Stimulated activated naive B cell treated with anti-CD40 and anti-IgM and Interleukin-4, amounts not matched to agents 10 μg/mL and 1 μg/mL and 100 μg/mL, for 72 hours (primary cell): ENCODE measurements at places on chromosomes 7 and 10.

GRCh38 chr10:78805176-78805575, 263.6 kb upstream of the ZMIZ1 start:
- no peak for DNase-seq

DNA sequence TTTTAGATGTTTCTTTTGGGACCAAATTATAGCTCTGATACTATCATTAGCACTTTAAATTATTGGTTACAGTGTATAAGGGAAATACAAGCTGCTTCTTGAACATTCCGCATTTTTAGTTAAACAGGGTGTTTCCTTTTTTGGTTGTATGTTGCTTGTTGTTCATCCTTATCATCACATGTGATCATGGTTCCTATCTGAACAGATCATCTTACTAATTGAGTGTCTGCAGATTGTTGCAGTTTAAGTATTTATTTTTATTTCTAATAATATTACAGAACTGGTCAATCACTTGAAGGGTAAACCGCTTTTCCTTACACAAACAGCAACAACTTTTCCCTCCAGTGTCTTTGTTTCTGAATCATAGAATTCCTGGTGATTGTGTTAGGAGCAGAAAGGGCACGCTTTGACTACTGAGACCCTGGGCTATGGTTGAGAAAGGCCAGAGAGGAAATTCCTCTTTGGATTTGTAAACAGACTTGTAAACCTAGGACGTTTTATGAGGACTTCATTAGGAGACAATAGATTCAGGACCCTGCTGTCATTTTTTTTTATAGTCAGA, 37.2 kb downstream of the CHN2 start:
- no peak for DNase-seq

GRCh38 chr7:34070511-34071323, 165.4 kb downstream of the BMPER start:
- DNase-seq = no peak

GRCh38 chr10:70335246-70335613, 47.2 kb downstream of the LRRC20 start:
- no peak for DNase-seq

DNA sequence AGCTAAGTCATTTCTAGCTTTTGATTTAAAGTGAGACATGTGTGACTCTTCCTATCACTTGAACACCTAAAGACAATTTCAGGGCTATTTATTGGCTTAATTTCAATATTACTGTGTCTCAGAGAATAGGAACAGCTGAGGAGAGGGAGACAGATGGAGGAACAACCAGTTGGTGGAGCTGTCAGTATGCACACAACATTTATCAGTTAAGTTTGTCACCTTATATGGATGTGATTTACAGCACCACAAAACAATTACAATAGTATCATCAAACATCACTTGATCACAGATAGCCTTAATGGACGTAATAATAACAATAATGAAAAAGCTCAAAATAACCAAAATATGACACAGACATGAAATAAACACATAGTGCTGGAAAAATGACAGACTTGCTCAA, 129.6 kb downstream of the NPSR1 start:
- no peak for DNase-seq

- DNase-seq = no peak
These were observed 2.7 kb upstream of the CYP3A7 start for GRCh38 chr7:99737726-99738125.

GRCh38 chr10:64115908-64116643, 594.9 kb downstream of the REEP3 start:
- DNase-seq = no peak

GRCh38 chr10:17206210-17206709, 4.8 kb upstream of the TRDMT1 start:
- peak; percentile 40 for DNase-seq

DNA sequence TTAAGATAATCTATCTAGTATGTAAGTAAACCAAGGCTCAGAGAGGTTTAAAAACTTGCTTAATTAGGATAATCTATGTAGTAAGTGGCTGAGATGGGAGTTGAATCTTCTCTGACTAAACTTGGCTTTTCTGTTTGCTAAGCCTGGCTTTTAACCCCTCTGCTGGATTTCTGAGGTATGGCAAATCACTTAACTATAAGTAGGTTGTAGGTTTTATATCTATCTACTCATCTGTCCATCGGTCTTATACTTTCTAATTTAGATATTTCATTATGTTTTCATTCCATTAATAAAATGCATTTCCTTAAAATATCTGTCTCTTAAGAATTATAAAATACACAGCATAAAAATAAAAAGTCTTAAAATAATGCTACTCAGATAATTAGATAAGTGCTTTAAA, 59.4 kb downstream of the ST7 start:
- no peak for DNase-seq

DNA sequence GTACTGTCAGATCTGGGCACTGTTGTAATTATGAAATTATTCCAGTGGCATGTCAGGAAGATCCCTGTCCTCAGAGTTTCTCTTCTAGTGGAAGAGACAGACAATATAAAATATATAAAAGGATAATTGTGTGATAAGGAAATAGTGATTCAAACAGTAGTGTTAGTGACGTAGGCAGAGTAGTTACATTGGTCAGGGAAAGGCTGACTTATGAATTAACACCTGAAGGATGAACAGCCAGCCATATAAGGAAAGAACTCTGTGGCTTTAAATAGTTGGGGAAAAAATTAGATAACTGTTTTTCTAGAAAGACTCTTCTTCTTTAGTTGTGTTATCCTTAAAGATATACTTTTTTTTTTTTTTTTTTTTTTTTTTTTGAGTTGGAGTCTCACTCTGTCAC, 37.7 kb downstream of the WAC start:
- DNase-seq = no peak

GRCh38 chr10:6757158-6757557, 177.1 kb upstream of the PRKCQ start:
- no peak for DNase-seq

DNA sequence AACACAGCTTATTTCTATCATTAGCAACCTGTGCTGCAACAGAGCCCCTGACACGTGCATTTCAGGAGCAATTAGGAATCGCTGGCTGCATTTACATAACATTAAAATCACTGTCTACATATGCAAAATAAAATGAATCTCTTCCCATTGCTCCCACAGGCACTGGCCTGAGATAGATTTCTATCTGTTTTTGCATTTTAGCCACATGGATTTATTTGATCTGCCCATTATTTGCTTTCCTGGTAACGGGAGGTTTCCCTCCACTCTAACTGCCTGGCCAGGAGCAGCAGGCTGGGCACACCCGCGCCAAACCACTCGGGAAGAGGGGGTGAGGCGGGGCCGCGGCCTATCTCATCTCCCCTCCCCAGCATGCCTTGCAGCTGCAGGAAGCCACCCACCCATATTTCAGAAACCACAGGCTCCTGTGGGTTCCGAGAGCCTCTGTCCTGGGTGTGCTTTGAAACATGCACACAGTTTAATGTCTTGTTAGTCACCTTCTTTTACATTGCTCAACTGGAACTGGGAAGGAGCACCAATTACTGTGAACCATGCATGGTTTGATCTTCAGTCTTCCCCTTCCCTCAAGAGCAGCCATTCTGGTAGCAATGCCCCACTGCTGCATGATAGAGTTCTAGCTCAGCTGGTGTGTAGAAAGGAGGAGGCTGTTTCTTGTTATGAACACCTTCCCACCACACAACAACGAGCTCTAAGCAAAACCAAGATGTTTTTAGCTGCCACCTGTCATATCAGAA, 37.7 kb upstream of the IKZF1 start:
- peak; percentile 61 for DNase-seq

DNA sequence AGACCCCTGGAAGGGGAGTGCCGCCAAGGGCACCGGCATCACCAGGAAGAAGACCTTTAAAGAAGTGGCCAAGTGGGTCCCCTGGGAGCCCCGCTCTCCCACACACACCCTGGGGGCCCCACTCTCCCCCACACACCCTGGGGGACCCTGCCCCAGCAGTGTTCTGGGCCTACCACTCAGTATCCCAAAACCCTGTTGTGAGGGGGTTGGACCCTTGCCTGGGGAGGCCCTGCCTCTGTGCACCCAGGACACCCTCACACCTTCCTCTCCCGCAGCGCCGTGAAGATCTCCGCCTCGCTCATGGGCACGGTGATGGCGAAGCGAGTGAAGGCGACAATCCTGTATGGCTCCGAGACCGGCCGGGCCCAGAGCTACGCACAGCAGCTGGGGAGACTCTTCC, 10.7 kb downstream of the NOS3 start:
- DNase-seq = no peak

DNA sequence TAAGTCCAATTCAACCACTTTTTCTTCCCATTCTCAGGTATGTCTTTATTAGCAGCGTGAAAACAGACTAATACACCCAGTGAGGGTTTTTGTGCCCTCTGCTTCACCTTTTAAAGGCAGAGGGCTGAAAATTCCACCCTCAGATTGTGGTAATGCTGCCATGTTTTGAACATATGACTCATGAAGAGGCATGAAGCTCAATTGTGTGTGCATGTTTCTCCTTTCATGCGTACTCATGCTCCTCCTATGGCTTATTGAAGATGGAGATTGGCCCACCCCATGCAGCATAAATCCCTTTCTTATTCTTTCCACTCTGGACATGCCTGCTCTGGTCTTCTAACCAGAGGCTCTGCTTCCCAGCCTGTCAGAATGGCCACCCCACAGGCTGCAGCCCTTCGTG, 168.0 kb upstream of the PRKCQ start:
- DNase-seq = no peak

DNA sequence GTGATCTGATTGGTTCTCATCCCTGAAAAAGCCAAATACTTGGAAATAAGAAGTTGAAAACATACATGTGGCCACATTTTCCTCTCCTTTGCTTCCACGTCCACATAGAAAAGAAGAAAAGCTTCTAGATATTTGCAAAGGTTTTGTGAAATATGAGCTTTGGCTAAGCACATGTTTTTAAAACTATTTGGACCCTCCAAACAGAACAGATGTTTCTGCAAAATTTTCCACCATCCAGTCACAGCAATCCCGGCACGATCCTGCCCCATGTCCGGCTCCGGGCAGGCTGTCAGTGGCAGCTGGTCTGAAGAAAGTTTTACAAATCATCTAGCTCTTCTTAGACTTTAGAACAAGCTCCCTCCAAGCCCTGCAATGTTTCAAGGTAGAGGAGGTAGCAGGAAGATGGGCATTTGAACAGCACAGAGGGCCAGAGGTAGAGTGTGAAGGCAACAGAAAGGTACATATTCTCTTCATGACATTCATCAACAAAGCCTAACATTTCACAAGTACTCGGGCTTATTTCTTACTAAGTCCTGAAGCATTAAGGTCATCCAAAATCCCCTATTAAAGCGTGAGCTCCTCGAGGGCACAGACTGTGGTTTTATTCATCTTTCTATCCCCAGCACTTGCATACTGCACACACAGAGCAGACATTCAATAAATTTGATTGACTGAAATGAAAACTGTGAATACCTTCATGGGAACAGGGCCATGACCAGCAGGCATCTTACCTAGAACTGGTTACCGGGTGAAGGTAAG, 110.1 kb downstream of the JAZF1 start:
- DNase-seq = no peak

DNA sequence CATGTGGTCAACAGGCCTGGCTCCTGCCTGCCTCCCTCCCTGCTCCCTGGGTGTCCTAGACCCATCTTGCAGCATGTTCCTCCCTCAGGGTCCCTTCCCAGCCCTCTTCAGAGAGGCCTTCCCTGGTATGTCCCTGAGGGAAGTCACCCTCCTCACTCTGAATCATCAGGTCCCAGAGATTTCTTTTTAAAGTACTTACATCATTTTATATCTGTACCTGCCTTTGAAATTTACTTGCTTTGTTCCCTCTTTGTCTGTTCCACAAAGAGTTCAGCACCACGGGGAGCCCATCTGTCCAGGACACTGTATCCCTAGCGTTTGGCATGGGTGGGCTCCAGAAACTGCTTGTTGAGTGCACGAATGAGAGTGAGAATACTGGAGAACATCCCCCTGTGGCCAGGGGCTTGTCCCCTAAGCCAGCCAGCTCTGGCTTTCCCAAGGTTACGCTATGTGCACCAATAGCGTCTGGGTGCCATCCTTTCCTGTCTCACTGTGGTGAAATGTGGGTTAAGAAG, 50.6 kb upstream of the IGFBP3 start:
- DNase-seq = no peak

GRCh38 chr7:6359021-6359420, 86.6 kb upstream of the CYTH3 start:
- no peak for DNase-seq

GRCh38 chr10:9331583-9332008, 1277.1 kb downstream of the GATA3 start:
- DNase-seq = no peak

- DNase-seq = no peak
These were observed 120.9 kb downstream of the PKD1L1 start for GRCh38 chr7:47827351-47827756.

DNA sequence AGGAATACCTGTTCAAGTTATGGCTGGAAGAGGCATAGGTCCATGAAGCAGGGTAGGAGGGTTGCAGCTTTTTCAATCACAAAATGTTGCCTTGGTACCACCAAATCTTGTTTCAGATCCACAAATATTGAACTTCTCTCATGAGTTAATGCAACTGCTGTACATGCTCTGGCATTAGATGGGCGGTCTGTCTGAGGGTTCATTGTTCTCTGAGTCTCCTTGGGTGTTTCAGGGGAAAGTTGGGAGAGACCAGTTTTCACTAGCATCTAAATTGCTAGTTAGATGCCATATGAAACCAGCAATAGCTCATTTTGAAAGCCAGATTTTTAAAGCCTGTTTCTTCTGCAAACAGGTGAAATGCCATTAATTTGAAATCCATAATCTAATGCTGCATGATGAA, 27.8 kb upstream of the ELMO1 start:
- no peak for DNase-seq

- DNase-seq = no peak
These were observed 172.4 kb downstream of the ZMYND11 start for GRCh38 chr10:307659-308058.

GRCh38 chr10:24917979-24918378, 34.4 kb downstream of the PRTFDC1 start:
- DNase-seq = no peak

DNA sequence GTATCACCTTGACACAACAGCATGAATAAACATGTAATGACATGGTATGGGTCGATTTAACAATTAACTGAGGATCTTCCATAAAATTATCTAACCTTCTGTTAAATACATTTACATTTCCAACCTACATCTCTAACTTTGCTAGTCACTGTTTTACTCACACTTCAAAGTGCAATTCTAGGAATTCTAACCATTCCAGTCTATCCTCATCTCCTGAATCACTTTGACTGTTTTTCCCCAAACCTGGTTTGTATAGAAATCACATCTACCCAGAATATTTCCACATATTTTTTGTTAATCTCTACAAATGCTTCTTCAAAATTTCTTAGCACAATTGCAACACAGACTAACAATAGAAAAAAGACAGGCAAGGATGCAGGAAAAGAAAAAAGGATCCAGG, 6.2 kb downstream of the ABI1 start:
- no peak for DNase-seq
